ENCODE measurements at places on chromosomes 1 and 21.
A peak's percentile ranks its signal among the peaks of the same experiment; 100 is the strongest.

DNA sequence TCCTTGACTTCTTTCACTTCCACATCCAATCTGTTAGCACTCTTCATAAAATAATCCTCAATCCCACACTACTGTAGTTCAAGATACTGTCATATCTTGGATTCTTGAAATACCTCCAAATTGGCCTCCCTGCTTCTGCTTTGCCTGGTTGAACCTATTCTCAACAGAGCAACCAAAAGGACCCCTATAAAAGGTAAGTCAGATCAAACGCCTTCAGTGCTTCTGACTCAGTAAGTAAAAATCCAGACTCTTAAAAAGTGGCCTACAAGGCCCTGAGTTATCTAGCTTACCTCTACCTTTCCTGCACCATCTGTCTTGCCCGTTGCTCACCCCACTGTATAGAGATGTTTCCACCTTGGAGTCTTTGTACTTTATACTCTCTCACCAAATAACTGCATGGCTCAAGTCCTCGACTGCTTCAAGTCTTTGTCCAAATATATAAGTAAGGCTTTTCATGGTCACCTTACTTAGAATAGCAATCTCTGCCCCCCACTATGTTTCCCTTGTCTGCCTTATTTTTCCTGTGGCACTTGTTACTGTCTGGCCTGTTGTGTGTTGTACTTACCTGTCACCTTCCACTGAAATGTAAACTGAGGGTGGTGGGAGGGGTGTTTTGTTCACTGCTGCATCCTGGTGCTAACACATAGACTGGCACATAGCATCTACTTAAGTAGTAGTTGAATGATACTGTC lies 5.1 kb upstream of the PIGV start:
- DNase-seq, result no peak

DNA sequence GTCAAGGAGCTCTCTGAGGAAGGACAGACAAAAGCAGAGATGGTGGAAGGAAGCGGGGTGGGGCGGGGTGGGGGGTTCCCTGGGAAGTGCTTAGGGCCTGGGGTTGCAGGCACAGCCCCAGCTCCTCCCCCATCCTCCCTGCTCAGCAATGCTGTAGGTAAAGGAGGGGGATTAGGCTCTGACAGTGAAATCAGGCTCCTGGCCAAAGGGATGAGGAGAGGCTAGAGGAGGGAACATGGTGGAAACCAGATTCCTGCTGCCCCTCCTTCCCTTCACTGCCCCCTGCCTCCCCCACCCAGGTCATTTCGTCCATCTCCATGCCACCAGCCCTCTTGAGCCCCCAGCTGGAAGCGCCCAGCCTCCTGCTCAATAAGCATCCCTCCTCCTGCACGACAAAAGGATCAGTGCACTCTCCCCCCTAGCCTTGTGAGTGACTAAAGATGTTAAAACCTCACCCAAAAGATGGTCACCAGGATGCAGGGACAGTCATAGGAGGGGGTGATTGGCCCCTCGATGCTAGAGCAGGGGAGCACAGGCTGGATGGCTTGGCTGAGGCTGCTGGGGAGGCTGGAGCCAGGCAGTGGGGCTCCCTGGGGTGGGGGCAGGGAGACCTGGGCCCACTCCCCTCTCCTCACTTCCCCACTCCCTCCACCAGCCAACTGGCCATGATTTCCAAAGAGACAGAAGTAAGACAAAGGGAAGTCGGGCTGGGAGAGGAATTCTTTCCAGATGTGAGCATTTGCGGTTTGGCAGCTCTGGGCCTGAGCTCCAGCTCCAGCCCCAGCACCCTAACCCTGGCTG lies 2.2 kb upstream of the CRABP2 start:
- no peak for DNase-seq

- DNase-seq, result no peak
Observed at GRCh38 chr1:26618561-26618960, 77.3 kb upstream of the ARID1A start.

DNA sequence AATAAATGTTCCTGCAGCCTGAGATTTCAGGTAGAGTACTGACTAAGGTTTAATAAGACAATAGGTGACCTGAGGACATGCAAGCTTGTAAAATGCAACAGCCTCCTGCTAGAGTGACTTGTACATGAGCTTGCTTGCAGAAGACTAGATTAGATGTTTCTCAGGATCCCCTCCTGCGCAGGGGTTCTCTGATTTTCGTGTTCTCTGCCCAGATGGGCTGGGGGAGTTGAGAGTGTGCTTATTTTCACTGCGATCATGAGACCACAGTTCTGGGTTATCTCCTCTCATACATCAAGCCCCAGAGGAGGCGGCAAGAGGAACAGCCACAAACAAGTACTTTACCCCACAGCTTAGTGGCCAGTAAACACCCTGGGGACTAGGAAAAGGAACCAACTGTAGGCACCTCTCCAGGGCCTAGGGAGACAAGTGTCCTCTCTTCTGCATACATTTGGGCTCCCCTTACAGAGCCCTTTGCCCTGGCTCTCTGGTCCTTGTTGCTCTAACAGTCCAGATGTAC lies 8.0 kb downstream of the TMEM81 start:
- no peak for DNase-seq

DNA sequence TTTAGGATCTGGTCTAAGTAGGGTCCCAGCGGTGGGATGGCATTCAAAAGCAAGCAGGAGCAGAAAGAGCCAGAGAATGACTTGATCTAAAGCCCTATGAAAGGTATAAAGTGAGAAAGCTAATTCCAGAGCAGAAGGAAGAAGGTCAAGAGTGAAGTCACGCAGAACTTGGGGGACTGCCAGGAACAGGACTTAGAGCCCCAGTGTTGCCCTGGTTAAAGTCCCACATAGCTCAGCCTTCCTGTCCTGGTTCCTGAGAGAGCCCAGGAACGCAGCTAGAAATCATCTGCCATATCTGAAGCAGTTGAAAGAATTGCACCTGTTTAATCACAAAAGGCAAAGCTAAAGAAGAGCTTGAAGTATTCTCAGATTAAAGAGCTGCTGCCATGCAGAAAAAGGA lies 160.6 kb upstream of the ATP1B1 start:
- no peak for DNase-seq

GRCh38 chr1:95246511-95246910 lies 12.5 kb downstream of the RWDD3 start:
- no peak for DNase-seq

GRCh38 chr1:101037316-101037715 lies 11.7 kb upstream of the DPH5 start:
- no peak for DNase-seq

GRCh38 chr1:208570362-208570761 lies 326.2 kb upstream of the PLXNA2 start:
- no peak for DNase-seq

GRCh38 chr1:59453297-59453968 lies 156.5 kb downstream of the FGGY start:
- DNase-seq, result peak; percentile 36

DNA sequence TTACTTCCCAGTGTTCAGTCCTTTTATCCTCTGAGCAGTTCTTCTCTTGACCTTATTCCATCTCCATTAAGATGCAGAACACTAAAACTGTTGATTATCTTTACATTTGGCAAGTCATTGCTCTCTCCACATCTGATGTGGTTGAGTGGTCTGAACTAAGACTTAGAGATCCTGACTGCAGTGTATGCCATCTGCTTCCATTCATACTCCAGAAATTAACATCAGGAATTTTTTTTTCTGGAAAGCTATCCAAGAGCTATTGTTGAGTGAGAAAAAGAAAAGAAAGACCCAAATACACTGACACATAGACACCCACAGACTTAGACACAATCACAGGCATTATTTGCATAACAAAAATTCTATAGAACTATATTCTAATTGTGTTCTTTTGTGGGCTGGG lies 3.7 kb upstream of the TRIM62 start:
- DNase-seq, result no peak

GRCh38 chr1:41679531-41679930 lies 195.0 kb upstream of the EDN2 start:
- DNase-seq, result no peak

DNA sequence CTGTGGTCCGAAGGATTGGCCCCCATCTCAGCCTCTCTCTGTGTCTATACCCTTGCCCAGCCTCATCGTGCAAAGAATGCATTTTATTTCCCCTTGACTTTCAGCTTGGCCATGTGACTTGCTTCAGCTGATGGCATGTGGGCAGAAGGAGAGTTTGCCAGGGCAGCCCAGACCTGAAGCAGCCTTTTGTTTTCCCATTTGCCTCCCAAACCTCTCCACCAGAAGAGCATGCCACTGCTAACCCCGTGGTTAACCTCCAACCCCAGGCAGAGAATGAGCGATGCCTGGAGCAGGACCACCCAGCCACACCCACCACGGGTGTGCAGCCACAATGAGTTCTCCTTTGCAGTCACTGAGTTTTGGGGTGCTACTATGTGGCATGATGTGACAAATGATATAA lies 136.4 kb downstream of the SETD4 start:
- DNase-seq, result no peak

GRCh38 chr21:14900058-14900457 lies 164.7 kb downstream of the NRIP1 start:
- peak; percentile 33 for DNase-seq

GRCh38 chr1:216015116-216015515 lies 408.1 kb downstream of the USH2A start:
- DNase-seq, result no peak

GRCh38 chr1:1088029-1088800 lies 14.1 kb upstream of the RNF223 start:
- no peak for DNase-seq

DNA sequence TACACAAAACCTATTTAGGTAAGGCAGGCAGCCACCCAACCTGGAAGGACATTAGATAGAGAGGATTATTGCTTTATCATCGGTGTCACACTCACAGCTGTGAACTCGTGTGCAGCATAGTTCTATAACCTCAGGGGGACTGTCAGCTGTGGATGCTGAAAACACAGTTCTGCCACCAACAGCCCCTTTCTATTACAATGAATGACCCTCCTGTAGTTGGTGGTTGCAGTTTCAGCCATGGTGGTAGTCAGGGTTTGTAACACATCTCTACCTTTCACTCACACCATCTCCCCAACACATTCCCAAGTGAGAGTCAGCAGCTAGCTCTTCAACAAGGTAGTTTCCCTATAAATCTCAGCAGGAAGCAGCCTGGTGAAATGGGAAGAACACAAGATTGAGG lies 136.8 kb downstream of the ZC3H11B start:
- no peak for DNase-seq

GRCh38 chr1:38076455-38076854 lies 29.9 kb upstream of the POU3F1 start:
- DNase-seq, result no peak

DNA sequence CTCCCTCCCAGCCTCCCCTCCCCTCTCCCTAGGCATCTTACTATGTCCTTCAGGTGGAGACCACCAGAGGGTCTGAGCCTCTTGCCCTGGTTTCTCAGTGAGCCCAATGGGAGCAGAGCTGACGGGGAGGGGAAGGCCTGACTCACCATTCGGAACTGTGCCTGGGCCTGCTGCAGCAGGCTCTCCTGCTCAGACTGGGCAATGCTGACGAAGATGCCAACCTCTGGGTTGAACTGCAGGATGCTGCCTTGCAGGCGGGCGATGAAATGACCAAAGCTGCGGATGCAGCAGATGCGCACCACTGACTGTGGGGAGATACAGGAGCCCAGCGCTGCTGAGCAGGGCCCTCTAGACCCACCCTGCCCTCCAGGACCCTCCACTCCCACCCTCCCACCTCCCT lies 11.0 kb upstream of the PAQR6 start:
- no peak for DNase-seq

DNA sequence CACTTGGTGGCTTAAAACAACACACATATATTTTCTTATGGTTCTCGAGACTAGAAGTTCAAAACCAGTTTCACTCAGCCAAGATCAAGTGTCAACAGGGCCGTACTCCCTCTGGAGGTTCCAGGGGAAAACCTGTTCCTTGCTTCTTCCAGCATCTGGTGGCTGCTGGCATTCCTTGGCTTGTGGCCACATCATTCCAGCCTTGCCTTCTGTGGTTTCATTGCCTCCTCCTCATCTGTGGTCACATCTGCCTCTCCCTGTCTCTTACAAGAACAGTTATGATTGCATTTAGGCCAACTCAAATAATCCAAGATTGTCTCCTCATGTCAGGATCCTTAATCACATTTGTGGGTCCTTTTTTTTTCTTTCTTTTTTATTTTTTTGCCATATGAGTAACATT lies 240.7 kb upstream of the HOOK1 start:
- peak; percentile 81 for DNase-seq

DNA sequence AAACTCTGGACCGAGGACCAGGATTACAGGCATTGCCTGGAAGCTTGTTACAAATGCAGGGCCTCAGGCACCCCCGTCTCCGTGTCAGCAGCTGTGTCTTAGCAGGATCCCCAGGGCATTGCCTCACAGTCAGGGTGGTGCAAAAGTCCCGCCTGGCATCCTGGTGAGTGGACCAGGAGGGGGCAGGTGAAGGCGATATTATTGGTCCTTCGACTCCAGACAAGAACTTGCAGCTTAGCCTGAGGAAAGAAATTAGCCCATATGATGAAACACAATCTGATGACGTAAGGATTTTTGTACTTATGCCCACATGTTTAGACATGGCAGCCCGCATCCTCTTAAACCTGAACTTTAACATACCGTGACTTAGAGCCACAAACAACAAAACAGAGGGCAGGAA lies 40.8 kb downstream of the RSPH1 start:
- DNase-seq, result no peak

DNA sequence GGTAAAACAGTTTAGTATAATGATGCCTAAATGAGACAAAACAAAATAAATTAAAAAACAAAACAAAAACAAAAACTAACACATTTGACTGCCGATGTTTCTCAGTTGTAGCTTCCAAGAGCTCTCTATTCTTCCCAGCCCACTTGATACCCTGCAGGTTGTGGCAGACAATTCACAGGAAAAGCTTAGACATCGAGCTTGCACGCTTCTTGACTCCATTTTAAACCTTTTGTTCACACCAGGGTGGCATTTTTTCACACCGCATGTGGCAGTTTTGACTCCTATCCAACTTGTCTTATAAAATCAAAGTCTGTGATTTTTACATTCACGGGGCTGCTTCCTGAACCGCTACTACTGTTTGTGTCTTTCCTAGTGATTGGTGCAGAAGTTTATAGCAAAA lies 575.9 kb downstream of the USP25 start:
- no peak for DNase-seq

- no peak for DNase-seq
Observed at GRCh38 chr1:181893937-181894336, 167.6 kb downstream of the ZNF648 start.

GRCh38 chr1:229887043-229887822 lies 179.8 kb upstream of the GALNT2 start:
- no peak for DNase-seq

DNA sequence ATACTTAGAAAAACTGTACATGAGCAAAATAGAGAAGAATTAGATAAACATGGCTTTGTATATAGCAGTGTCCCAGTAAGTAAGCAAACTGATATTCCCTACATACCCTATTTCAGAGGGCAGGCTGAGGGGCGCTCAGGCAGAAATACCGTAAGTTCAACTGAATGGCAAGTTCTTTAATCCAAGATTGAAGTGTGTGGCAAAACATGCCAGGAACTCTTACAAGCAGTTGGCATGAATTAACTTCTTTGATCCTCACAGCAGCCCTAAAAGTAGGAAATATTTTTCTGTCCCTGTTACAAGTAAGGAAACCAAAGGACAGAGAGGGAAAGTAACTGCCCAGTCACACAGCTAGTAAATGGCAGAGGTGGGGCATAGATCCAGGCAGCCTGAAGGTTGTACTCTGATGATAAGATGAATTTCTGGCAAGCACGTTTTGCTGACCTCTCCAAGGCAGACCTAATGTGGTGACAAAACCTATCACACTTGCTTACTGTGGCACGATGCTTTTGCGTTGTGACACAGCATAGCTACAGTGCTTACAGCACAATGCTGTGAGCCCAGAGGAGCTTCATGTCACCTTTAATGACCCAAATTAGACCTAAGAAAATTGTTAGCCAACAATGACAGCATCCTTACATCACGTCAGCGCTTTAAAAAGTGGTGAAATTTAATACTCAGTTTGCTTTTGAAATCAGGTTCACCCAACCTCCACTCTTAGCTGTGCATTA lies 35.0 kb upstream of the THEM4 start:
- DNase-seq, result no peak

All from stromal cell of bone marrow (primary cell).